ENCODE measurements at places on chromosomes 5 and 9.

DNA sequence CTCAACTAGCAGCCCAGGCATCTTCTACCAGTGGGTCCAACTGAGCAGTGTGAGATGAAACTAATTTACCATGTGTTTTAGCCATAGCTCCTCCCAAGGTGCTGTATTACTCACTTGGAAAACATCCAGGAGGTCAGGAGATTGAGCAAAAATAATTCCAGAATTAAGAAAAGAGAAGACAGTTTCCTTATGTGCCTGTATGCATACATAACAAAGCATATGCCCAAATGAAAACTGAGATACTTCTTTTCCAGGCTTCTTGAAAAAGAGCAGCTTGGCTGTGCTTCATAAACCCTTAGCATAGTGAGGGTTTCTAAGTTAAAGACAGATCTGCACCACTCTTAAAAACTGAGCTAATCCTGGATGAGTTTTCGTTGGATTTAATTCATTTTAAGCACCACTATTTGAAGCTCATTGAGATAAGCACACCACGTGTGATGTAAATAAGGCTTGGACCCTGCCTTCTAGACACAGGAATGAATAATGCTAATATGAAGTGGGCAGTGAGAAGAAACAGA lies 119.4 kb downstream of the ADAMTS12 start:
- DNase-seq = no peak

- no peak for DNase-seq
These were observed 118.2 kb upstream of the SLC44A1 start for GRCh38 chr9:105126226-105126625.

DNA sequence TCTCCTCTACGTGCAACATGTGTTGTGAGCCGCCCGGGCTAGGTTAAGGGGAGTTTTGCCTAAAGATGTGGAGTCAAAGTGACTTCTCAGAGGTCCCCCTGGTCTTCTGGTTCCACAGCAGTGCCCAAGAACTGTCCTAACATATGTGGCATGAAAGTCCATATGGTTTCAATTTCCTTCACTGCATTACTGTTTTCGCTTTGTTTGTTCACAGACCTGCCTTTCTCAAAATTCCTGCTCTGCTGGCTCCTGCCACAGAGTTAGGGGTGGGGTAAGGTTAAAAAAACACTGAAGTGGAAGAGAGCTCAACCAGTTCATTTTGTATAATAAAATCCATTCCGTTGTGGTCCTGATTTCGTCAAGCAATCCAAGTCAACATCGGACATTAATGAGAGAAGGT lies 289.4 kb downstream of the DMAC1 start:
- no peak for DNase-seq

GRCh38 chr5:36177715-36178523 lies 26.0 kb downstream of the SKP2 start:
- DNase-seq = peak; percentile 58

DNA sequence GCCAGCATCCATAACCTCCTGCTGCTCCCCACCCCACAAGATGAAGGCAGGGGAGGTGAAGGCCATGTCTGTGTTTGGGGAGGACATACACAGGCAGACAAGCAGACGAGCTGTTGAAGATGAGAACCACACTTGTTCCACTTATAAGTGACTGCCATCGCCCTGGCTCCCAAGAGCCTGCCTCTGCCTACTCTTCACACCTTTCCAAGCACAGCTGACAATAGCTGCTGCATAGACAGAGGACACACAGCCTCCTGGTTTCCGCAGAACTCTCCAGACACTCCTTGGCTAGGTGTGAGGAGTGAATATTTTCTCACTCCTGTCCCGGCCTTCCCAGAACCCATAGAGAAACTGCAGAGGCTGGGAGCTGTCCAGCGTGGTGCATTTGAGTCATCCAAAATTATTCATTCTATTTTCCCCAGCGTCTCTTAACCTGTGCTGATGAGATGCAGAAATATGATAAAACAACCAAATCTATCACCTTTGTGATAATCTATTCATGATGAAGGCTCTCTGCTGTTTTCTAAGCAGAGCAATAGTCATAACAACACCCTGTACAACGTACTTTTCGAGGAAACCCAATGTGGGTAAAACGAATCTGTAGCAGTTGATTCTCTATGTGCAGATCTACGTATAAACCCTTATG lies 24.7 kb downstream of the KLF9 start:
- DNase-seq = no peak

- no peak for DNase-seq
These were observed 58.4 kb downstream of the FRMD3 start for GRCh38 chr9:83479765-83480164.

GRCh38 chr5:157271740-157272271 lies 5.9 kb downstream of the CYFIP2 start:
- DNase-seq = no peak

GRCh38 chr9:97769208-97769607 lies 72.1 kb upstream of the XPA start:
- no peak for DNase-seq

DNA sequence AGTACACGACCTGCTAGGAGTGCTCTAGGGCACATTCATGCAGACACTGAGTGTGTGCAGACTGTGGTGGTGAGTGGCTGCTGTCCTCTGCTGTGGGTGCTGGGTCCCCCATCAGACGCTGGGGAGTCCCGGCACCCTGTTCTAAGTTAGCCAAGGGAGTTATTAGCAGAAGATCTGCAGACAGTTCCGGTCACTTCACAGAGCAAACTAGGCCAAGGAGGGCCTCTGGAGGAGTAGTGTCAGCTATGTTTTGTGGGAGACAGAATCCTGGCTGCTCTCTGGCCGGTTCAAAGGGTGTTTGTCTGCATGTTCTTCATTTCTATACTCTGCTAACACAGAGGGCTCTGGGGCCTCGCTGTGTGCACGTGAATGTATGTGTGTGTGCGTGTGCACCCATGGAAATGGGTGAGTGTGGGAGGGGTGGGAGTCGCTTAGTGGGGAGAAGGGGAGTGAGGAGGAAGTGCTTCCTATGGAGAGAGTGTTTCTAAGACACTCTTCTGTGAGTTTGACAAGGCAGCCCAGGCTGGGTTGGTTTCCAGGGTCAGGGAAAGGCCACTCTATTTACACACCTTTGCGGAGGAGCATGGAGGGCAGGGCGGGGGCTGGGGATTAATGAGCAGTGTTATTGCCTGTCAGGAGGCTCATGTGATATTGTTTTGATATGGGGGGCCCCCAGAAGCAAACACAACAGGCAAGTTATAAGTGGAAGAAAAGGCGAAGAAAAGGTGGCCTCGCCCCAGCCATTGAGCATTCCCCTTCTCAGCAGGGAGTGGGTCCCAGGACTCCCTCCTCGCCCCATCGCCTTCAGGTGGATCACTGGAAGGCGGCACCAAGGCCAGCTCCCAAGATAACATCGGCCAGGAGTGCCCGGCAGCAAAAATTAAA lies 68.9 kb downstream of the MACROH2A1 start:
- DNase-seq = no peak

DNA sequence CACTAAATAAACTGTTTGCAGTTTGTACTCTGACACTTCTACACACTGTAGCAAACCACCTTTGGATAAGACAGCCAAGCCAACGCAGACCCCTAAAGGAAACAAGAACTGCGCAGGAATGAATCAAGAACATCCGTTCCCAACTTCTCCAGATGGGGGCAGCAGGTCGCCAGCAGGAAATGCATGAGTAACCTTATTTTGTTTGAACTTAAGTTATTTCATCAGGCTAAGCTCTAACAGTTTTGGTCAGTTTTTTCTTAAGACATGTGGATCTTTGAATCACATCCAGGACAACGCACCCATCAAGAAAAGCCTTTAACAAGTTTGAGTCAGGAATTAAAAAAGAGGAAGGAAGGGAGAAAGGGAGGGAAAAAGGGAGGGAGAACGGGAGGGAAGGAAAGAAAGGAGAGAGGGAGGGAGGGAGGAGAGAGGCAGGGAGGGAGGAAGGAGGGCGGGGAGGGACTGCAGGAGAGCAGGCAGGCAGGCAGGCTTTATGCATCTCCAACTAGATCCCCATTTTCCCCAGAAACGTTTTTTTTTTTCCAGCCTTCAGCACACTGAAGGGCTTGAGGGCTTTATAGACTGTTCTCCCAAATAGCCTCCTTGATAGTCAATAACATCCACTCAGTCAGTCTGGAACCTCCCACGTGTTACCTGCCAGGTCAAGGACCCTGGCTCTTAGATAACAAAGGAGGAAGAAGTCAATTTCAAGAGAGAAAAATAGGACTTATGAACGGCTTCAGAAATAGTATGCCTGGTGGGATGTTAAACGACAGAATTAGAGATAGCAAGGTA lies 22.2 kb downstream of the BHMT start:
- DNase-seq = peak; percentile 93

GRCh38 chr9:89475891-89476440 lies 21.9 kb downstream of the SEMA4D start:
- no peak for DNase-seq

DNA sequence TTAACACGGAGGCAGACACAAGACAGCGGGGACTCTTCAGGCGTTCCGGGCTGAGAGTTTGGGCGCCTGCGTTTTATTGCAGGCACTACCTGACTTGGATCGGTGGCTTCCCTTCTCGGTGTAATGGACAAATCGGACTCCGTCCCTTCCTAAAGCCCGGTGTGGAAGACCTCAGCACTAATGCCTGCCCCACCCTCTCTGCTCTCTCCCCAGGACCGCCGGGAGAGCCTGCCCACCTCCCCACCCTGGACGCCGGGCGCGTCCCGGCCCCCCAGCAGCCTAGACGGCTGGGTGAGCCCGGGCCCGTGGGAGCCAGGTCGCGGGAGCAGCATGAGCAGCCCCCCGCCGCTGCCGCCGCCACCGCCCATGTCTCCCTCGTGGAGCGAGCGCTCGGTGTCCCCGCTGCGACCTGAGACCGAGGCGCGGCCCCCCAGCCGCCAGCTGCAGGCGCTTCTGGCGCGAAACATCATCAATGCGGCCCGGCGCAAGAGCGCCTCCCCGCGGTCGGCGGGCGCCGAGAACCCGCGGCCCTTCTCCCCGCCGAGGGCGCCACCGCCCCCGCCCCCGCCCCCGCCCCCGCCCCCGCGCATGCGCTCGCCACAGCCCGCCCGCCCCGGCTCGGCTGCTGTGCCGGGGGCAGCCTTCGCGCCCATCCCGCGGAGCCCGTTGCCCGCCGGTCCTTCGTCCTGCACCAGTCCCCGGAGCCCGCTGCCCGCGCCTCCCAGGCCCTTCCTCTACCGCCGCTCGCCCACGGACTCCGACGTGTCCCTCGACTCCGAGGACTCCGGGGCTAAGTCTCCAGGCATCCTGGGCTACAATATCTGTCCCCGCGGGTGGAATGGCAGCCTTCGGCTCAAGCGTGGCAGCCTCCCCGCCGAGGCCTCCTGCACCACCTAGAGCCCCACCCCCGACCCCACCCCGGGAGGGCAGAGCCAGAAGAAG lies 4.6 kb upstream of the MYOZ3 start:
- no peak for DNase-seq

DNA sequence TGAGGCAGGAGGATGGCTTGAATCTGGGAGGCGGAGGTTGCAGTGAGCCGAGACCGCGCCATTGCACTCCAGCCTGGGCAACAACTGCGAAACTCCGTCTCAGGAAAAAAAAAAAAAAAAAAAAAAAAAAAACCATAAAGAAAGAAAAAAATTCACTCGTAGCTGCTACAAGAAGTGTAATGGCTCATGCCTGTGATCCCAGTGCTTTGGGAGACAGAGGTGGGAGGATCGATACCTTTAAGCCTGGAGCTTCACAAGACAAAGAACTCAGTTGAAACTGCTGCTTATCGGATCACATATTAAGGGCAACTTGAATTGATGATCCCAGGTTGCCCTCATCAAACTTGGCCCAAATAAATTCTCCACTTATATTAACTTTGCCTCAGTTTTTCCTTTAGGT lies 1.0 kb upstream of the ZCCHC7 start:
- DNase-seq = no peak

- no peak for DNase-seq
These were observed 12.2 kb downstream of the CXXC5 start for GRCh38 chr5:139660105-139660922.

GRCh38 chr5:142275496-142275895 lies 49.3 kb downstream of the SPRY4 start:
- peak; percentile 16 for DNase-seq

DNA sequence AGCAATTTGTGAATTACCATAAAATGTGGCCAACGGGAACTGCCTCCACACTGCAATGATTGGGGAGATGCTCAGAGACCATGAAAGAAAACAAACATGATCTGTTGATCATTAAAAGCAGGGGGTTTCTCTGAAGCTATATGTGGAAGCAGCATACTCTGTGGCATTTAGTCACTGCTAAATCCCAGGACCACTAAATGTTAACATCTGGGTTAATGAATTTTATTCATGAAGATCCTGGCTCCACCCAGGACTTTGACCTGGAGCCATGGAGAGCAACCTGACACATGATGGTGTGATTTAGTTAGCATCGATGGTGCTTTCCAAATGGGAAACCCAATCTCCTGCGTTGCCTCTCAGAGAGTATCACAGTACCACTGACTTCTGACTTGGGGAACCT lies 497.8 kb downstream of the AGTPBP1 start:
- DNase-seq = no peak

GRCh38 chr5:181207214-181207959 lies 2.4 kb upstream of the TRIM7 start:
- DNase-seq = no peak

- no peak for DNase-seq
These were observed 225.7 kb downstream of the FRMD3 start for GRCh38 chr9:83312537-83312936.

- no peak for DNase-seq
These were observed 41.5 kb downstream of the FOXI1 start for GRCh38 chr5:170147051-170147752.

- peak; percentile 96 for DNase-seq
These were observed 989.8 kb downstream of the TLE1 start for GRCh38 chr9:80699511-80699998.

DNA sequence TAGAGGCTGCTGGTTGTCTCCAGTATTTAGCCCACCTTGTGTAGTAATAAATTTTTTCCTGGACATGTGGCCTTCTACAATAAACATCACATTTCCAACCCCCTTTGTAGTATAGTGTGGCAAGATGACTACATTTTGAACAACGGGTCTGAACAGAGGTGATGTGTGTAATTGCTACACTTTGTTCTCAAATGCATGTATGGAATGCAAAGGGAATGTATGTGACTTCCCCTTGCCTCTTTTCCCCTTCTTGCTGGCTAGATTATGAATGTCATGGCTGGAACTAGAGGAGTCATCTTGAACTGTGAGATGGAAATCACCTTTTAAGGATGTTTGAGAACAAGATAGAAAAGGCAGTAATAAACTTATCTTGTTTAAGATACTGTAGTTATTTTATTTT lies 54.5 kb downstream of the PRR16 start:
- no peak for DNase-seq

DNA sequence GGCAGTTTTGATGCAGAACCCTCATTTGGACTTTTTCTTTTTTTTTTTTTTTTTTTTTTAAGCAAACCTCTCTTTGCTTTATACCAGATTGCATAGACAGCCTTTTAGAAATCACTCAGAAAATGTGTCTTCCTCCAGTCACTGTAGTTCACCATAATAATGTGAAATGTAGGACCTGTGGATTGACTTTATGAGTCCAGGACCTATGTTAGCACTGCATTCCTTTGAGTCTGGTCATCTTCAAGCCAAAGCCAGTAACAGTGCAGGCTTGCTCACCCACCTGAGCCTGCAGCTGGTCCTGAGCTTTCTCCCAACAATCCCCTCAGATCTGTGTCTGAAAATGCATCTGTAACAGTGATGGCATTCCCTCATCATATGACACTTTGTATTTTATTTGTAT lies 110.7 kb upstream of the NFIL3 start:
- DNase-seq = peak; percentile 19

- no peak for DNase-seq
These were observed 547.3 kb downstream of the CDK5RAP2 start for GRCh38 chr9:120032639-120033038.
